ENCODE measurements at places on chromosomes 3 and 15.

DNA sequence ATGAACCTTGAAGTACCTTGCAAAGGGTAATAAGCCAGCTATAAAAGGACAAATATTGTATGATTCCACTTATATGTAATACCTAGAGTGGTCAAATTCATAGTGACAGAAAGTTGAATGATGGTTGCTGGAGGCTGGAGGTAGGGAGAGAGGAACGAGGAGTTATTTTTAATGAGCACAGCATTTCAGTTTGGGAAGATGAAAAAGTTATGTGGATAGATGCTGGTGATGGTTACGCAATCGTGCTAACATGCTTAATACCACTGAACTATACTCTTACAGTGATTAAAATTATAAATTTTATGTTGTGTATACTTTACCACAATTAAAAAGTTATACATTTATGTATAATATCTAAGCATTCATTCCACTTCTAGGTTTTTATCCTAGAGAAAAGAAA lies 168.6 kb downstream of the GRM7 start:
- no peak for DNase-seq

DNA sequence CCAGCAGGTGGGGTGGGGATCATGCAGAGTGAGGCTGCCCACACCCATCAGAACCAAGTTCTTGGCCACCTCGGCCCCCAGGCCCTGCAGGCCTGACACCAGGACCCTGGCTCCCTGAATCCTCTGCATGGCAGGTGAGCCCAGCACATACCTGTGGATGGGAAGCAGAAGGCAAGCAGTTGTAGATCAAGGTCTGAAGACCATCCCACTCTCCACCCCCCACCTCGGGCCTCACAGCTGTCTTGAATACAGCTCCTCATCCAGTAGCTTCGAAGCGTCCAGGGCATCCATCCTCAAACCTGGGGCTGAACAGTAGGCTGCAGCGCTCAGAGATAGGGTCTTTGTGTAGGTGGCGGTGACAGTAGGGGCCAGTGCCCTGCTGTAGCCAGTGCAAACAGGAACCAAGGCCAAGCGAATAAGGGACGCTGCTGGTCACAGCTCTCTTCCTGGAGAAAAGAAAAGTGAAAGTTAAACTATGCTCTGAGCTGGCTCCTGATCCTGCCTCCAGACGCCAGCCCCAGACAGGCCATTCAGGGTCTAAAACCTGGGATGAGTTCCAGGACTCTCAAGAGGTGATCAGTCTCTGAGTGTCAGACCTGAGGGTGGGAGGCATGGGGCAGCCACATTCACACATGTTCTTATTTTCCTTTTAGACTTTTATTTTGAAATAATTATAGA lies at the start of gene UBA7:
Gene UBA7 (minus strand): TSS at position 457 of the 678 bp plus-strand sequence. CDS start 166 bp downstream, at position 291.
- no peak for DNase-seq

DNA sequence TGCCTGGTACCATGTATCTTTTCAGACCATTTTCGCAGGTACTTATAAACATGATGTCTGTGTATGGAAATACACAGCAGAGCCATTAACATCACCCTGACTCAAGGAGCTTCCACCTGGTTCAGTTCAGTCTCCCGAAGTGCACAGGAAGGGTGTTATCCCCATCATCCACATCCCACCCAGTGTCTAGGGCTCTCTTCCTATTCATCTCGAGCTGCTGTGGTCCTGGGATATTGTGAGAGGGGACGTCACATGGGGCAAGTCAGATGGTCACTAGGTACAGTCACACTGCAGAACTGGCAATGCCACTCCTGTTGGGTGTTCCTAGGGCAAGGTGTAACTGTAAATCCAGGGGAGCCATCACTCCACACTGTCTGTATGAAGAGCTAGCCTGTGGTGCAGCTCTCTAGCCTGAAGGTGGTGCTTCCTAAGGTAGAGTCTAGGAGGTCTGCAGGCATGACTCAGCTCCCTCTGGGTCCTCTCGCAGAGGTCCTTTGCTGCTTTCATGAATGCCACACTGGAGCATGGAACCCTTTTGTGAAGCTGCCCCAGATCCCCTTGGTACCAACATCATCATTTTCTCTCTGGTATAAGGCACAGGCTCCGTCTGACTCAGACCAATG lies 13.9 kb downstream of the ISLR2 start:
- no peak for DNase-seq

GRCh38 chr3:66279168-66279567 lies 58.4 kb downstream of the SLC25A26 start:
- no peak for DNase-seq

DNA sequence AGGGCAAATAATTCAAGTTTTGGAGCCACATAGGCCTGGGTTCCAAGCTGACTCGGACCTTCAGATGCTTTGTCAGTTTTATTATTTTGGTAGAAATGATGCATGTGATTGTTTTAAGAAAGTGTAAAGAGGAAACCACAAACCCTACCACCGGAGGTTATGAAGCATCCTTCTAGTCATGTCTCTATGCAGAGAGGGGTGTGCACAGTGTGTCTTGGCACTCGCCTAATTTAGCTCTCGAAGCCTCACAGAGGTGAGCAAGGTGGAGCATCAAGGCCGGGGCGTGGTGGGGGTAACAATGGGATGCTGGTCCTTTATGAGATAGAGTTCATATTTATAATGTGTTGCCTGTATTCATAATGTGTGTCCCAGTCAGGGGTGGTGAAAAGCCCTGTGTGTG lies 63.7 kb upstream of the SMAD6 start:
- DNase-seq, result no peak

- DNase-seq, result no peak
Measured at GRCh38 chr15:89377842-89378295, 43.2 kb upstream of the POLG start.

- no peak for DNase-seq
Measured at GRCh38 chr15:66941108-66941711, 124.2 kb upstream of the SMAD3 start.

DNA sequence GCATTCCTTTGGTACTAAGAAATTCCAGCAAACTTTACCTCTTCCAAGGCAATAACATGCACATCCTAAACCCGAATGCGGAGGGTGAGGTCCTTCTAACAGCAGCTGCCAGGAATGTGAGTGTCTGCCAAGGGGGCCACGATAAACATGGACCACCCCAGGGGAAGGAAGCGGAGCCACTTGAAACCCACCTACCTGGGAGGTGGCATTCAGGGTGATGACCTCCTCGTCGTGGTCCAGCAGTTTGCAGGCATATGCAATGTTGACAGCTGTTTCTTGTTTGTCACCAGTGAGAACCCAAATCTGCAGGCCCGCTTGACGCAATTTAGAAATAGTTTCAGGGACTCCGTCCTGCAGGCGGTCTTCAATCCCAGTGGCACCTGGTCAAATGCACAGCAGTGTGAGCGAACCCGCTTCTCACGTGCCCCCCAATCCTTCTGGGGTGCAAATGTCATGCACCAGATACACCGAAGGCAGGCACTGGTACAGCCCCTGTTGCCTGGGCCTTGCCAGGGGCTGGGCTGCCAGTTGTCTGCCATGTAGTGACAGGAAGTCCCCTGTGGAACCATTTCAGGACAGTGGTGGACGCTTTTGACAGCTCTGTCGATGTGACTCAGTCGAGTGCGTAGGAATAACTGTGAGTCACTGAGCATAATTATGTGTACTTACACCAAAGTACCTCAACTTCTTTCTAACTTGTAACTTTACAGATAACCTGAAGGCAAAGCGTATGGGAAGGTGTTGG lies 161.2 kb downstream of the ATP10A start:
- DNase-seq, result no peak

DNA sequence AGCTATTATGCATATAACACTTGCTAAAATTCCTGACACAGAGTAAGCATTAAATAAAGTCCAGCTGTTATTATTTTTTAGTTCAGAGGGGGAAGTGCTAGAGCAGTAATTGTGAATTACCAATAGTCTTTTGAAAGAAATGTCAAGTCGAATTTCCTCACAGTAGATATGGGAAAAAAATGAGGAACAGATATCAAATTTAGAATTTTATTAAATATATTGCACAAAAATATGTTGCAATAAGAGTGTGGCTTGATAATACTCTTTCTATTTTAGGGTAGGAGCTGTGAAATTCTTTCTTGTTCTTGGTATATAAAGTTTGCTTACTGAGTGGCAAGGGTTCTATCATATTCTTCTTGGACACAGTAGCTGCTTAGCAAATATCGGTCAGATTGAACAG lies 181.3 kb downstream of the NFKBIZ start:
- DNase-seq, result no peak

DNA sequence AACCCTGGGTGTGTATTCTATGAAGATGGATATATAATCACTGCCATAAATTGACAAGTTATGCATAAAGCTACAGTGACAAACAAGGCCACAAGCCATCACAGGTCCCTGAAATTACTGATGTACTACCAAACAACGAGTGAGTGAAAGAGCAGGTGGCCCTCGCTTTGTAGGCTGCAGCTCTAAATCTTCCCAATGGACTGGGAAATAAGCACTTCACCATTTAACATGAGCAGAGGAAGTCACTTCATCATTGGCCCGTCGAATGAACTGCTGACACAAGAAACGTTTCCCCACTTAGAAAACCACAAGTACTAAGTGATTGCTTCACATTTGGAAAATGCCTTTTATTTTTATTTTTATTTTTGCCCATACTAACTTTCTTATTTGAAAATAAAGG lies 218.0 kb downstream of the ZNF385D start:
- no peak for DNase-seq

DNA sequence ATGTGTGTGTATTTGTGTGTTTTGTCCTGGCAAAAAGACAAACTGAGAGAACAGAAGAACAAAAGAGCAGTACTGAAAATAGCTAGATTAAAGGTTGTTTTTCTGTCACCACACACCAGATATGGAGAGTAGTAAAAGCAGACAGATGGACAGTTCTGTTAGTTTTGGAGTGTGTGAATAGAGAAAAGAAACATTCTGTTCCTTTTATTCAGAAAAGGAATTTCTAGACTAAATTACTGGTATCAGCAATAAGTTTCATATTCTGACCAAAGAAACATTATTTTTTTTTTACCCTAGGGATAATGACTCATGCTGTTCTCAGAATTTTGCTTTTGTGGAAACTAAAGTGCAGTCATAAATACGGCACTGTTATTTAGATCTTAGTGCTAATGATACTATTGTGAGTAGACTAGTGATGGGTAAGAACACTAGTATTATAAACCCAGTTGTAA lies 32.9 kb downstream of the PIK3CA start:
- DNase-seq, result no peak

DNA sequence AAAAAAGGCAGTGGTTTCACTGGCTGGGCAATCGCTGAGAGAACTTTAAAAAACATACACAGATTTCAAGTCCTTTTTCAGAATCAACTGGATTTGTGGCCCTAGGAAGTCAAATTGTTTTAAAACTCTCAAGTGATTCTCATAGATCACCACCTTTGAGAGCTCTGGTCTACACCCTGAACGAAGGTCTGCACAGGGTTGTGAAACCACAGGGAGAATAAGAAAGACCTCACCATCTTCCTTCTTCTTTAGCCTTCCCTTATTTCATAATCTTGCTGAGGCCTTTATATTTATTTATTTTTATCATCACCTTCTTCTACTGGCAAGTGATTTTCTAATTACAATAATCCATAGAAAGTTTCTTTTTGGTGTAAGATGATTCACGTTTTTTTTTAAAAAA lies 58.1 kb downstream of the FOXP1 start:
- no peak for DNase-seq

GRCh38 chr15:100353449-100353848 lies 11.7 kb upstream of the ADAMTS17 start:
- DNase-seq, result no peak

- no peak for DNase-seq
Measured at GRCh38 chr3:194870394-194871110, 184.9 kb downstream of the FAM43A start.

DNA sequence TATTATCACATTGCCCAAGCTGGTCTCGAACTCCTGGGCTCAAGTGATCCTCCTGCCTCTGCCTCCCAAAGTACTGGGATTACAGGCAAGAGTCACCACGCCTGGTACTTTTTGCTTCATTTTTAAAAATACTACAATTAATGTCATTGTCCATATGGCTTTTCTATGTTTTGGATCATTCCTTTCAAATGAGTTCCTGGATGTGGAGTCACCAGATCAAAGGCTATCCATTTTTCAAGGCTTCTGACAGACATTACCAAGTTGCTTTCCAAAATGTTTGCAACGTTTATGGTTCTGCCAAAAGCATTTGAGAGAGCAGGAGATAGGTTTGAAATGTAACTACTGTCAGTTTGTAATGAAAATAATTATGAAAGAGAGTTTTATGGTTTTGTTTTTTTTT lies 34.2 kb upstream of the BCL2L10 start:
- no peak for DNase-seq
